ENCODE measurements at places on chromosomes 4 and X. TPM values are rescaled to one million over a fixed set of nuclear protein-coding genes. Genes with fewer than 3 reads are reported as not detected.

DNA sequence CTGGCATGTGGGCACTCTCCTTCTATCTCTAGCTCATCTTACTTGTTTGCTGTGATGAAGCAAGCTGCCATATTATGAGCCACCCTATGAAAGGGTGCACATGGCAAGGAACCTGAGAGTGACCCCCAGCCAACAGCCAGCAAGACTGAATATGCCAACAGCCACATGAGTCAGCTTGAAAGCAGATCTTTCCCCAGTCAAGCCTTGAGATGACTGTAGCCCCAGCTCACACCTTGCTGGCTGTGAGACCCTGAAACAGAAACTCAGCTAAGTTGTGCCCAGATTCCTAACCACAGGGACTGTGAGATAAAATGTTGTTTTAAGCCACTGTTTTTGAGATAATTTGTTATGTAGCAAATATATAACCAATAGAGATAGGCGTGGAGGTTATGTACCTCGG lies 36.2 kb downstream of the KDM5C start:
- DNase-seq: no peak

- DNase-seq: no peak
These were observed 98.4 kb upstream of the ACSL4 start for GRCh38 chrX:109831326-109831985.

GRCh38 chr4:122576261-122577188 lies 44.3 kb downstream of the IL21 start:
- DNase-seq: no peak

DNA sequence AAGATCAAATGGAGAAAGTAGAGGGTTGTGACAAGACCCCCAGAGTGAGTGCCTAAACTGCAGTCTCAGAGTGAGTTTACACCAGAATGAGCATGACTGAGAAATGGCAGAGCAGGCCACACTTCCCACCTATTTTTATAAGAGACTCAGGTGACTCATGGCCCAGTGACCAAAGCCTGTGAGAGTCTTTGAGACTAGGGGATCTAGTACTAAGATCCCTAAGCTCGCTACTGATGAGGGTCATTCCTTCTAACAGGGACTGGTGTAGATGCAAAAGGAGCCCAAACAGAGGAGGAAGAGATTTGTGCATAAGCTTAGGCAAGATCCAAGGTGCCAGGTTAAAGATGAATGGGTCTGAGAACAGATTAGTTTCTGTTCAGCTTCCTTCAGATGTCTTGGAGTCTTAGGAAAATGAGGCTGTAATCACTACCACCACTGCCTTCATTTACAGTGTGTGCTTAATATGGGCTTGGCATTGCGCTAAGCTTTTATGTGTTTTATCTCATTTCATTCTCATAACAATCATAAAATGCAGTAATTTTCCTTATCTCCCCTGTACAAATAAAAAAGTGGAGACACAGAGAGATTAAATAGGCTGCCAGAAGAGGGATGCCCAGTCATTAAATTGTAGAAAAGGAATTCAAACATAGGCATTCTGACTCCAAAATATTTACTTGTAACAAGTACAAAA lies 62.8 kb downstream of the RWDD4 start:
- DNase-seq: no peak

DNA sequence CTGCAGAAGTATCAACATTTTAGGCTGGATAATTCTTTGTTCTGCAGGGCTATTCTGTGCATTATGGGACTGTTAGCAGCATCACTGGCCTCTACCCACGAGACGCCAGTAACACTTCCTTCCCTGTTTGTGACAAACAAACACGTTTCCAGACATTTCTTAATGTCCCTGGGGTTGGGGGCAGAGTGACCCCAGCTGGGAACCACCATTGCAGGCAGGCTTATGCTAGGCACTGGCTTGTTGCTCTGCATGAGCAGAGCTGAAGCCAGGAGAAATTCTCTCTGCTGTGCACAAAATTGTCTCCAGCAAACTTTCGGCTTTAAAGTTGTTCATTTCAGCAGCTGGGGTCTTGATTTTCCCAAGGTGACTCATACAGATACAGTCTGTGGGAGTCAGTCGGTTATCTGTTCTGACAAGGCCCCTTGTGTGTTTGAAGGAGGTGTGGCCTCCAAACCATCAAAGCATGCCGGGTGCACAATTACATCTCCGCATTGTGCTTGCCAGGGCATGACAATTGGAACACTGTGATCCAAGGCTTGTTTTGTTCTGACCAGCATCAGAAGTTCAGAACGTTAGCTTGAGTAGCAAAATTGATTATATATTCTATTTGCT lies 156.4 kb upstream of the BOD1L1 start:
- no peak for DNase-seq

- DNase-seq: no peak
These were observed 36.4 kb downstream of the SLIT2 start for GRCh38 chr4:20288047-20288650.

DNA sequence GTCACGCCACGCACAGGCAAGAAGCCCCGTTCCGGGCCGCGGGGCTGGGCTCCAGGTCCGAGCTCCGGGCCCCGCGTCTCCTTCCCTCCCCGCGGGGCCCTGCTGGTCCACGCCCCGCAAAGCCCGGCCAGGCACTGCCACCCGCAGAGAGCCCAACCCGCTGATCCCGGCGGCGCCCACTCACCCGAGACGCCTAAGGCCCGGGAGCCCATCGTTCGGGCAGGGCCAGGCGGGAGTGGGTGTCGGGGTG lies 870 bp downstream of the PDZD4 start:
- no peak for DNase-seq

DNA sequence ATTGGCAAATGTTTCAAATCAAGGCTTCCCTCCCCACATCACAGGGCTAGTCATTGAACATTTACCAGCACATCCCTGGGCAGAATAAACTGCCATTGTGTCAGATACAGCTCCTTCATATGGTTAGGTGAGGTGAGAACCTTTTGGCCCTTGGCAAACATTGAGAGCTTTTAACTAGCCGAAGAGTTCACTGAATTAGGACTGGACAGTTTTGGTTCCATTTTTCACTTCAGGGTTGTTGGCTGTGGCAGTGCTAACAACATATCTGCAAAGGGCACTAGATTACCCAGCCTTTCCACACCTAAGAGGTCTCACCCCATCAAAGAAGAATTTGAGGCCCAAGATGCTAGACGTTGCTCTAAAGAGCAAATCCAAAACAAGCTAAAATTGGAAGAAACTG lies 180.7 kb downstream of the GUCY2F start:
- no peak for DNase-seq

DNA sequence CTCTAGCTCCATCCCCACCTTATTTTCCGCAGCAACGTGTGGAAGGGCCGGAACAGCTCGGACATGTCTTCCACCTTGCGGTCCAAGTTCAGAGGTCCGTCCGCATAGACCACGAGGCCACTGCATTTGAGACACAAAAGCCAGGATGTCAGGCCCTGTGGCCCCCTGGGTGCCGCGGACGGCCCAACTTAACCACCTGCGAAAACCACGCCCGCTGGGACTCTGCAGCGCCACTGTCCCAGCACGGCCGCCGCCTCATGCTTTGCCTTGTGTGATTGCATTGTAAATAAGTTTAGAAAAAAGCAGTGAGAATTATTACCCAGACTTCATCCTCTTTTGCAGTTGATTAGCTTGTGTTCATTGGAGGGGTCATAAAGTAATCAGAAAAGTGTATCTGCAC lies 58.2 kb upstream of the MXD4 start:
- DNase-seq: no peak

GRCh38 chr4:47553329-47554125 lies 68.5 kb downstream of the ATP10D start:
- DNase-seq: no peak

DNA sequence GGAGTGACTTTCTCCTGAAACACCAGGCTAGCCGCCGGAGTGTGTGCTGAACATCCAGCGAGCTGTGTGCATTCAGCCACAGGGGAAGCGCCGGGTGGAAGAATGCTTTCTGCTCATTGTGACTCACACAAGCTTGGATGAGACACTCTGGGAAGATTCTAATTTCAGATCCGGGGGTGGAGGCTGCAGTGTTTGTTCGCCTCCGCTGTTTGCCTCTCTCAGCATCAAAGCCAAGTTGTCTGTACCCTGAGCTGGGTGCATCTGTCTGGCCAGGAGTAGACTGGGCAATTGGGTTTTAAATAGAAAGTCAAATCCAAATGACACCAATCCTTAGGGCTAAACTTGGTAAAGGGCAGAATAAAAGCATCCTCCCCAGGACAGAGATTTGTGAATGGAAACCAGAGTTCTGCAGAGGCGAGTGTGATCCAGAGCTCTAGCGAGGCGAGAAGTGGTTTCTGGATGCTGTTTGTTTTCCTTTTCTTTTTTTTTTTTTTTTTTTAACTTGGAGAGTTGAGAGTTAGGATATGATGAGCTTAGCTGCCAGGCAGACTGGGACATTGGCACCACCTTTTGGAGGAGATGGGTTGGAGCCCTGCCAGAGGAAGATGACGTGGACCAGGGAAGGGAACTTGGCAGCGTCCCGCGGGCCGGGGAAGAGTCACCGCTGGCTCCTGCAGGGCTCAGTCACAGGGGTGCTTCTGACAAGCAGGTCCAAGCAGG lies 196.0 kb upstream of the PSAPL1 start:
- peak; percentile 83 for DNase-seq

DNA sequence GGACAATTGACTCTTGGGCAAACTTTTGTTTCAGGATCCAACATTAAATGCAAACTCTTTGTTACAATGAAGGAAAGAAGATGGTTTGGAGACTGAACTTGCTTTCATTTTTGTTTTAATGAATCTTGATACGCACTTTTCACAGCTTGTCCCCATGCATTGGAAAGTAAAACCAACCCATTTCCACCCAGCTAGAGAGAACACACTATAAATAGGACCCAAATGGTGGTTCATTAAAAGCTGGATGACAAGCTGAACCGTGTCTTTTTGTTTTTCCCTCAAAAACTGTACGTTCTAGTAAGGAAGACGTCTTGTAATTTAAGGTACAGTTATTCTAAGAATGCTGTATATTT lies 95.3 kb upstream of the EGFL6 start:
- no peak for DNase-seq

GRCh38 chrX:15973946-15974345 lies 119.3 kb upstream of the AP1S2 start:
- peak; percentile 23 for DNase-seq

DNA sequence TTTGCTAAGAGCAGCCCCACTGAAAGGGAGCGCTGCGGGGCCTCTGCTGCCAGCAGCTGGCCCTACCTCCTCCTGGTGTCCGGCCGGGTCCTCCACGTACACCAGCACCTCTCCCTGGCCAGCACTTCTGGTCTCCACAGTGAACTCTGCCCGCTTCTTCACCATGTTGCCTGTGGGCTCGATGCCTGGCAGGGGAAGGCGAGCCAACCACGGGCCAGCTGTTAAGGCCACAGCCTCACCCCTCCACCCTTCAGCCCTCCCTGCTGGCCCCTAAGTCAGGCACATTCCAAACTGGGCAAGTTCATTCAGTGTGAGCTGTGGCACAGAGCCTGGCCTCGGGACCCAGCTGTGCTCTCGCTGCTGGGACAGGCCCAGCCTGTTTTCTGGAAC lies 7.8 kb downstream of the FLNA start:
- no peak for DNase-seq

- DNase-seq: no peak
These were observed 92.0 kb downstream of the SNCA start for GRCh38 chr4:89744914-89745313.

DNA sequence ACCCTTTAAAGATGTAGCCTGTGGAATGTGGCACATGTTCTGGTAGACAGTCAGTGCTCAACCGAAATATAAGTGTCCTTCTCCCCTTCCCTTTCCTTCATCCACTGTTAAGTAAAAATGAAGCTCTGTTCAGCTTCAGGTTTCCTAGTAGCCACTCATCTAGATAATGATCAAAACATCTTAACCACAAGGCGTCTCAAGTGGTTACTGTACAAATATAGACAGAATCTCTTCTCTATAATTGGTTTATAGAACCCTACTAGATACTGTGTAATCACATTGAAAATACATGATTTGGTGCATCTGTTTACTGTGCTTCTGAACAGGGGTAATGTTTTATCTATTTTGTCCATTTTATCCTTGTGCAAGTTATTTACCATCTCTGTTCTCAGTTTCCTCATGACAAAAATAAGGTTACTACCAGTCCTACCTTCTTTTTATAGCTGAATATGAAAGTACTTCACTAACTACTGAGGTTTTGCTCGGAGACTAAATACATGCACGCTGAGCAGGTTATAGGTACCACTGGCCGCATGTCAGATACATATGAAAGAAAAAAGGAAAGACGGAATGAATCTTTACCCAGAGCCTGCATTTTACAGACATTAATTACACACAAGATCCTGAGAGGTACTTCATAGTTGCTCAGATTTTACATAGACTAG lies 20.3 kb upstream of the SLC25A4 start:
- DNase-seq: no peak

BGN gene
- total RNA-seq: 20.3 TPM

PPBP gene
- total RNA-seq: not detected

LRAT gene
- total RNA-seq: not detected

MAGEA6 gene
- total RNA-seq: not detected

SLC4A4 gene
- 2.5 TPM for total RNA-seq

IQSEC2 gene
- total RNA-seq: 52.7 TPM

TMA16 gene
- 9.7 TPM for total RNA-seq

SOX3 gene
- total RNA-seq: not detected
